Uterus (tissue), 4 donors: ENCODE measurements at places on chromosomes 1 and 21. TPM values are rescaled to one million over a fixed set of nuclear protein-coding genes. Genes with fewer than 3 reads are reported as not detected.

TSPAN1 gene
- 40.9 TPM for total RNA-seq

OR2T2 gene
- not detected for total RNA-seq

TACSTD2 gene
- 24.8 TPM for total RNA-seq

DNA sequence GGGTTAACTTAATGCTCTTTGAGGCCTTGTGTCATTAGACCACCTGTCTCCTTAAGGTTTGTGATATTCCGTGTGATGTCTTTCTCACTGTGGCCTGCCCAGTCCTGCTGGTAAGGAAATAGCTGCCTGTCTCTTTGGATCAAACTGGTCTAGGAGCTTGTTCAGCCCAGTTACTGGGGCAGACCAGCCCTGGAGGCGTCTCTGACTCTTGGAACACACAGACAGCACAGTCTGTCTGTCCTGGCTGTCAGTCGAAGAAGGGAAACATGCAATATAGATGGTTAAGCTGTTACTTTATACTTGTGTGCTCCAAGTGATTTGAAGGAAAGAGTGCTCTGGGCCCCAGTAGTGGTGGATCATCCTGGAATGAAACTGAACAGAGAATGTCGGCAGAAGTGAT lies 20.4 kb downstream of the PBX1 start:
- no peak for DNase-seq
